ENCODE measurements at places on chromosomes 1 and 21.

- DNase-seq = no peak
These were observed 1.3 kb downstream of the GNG12 start for GRCh38 chr1:67831850-67832513.

- DNase-seq = no peak
These were observed 22.5 kb downstream of the RHBDL2 start for GRCh38 chr1:38919130-38919529.

GRCh38 chr1:212214325-212214724 lies 70.9 kb upstream of the PPP2R5A start:
- no peak for DNase-seq

DNA sequence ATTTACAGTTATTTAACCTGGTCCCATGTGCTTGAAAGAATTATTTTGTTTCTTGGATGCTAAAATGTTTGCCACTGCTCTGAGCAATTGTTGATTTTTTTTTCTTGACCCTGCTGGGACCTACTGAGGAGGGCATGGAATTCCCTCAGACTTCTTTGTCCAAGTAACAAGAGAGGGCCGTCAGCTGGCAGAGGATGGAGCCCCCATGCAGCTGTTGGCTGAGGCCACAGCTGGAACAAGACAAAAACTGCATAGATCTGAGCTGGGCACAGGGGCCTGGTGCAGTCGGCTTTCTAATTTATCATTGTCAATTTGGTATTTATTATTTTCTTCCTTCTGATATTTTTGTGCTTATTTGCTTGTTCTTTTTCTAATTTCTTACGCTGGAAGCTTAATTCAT lies 39.6 kb upstream of the ABCG1 start:
- no peak for DNase-seq

GRCh38 chr1:182003025-182003725 lies 58.3 kb downstream of the ZNF648 start:
- DNase-seq = no peak

GRCh38 chr1:179588425-179589024 lies 3.1 kb upstream of the TDRD5 start:
- DNase-seq = no peak

DNA sequence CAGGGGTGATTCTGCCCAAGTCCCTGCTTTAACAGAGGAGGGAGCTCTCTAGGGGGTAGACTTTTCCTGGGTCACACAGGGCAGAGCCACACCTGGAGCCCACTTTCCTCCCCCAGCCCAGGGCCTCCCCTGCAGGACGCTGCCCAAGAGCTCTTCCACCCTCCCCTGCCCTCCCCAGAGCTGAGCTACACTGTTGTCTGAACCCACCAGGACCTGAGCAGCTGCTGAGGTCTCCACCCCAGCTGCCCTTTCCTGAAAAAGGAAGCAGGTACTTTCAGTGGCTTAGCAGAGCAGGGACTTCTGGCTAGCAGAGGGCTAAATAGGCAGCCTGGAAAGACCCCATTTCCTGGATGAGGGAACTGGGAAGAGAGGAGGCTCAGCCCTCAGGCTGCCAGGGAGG lies 169.3 kb upstream of the ETV3 start:
- no peak for DNase-seq

GRCh38 chr1:42142894-42143675 lies 10.1 kb upstream of the GUCA2B start:
- DNase-seq = no peak

DNA sequence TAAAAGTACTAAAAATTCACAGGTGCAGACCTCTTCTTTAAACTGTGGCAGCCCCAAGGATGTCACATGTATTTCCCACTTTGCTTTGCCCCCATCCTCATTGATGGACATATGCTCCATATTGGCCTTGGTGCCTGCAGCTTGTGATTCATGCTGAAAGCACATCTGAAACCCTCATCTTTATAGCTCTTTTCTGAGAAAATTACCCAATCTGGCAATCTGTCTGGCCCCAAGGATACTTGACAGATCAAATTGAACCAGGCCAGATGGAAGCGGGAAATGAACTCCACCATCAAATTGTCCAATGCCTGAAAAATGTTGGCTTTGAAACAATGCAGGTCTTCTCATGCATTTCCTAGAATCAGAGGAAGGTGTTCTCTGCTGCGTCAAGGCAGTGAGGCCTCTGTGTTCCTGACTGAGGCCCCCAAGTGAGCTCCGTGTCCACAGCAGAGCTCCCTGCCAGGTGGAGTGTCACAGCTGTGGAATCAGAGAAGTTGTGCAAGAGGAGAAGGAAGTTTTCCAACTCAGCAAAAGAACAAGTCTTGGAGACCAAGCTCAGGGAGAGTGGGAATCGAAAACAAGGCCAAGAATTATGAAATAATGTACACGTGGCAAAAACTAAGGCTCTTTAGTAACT lies 323.7 kb downstream of the PLPP3 start:
- no peak for DNase-seq

DNA sequence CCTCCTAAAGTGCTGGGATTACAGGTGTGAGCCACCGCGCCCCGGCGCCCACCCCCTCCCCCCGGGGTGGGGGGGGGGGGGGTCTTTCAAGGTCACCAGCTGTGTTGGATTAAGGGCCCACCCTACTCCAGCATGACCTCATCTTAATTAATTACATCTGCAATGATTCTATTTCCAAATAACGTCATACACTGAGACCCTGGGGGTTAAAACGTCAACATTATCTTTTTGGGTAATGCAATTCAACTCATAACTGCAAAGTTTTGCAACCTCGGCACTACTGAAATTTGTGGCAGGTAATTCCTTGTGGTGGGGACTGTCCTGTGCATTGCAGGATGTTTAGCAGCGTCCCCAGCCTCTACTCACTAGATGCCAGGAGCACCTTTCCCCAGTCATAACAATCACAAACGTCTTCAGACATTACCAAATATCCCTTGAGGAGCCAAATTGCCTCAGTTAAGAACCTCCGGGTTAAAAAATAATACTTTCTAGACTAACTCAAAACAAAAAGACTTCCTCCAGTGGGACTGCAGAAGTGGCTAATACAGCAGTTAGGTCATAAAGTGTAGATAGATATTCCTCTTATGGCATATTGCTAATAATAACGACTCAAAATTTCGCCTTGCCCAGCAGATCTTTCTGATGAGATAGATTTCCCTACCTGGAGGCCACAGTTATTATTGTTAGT lies 233.0 kb upstream of the KAZN start:
- DNase-seq = no peak

GRCh38 chr1:17201201-17202021 lies 3.5 kb upstream of the PADI1 start:
- peak; percentile 27 for DNase-seq

DNA sequence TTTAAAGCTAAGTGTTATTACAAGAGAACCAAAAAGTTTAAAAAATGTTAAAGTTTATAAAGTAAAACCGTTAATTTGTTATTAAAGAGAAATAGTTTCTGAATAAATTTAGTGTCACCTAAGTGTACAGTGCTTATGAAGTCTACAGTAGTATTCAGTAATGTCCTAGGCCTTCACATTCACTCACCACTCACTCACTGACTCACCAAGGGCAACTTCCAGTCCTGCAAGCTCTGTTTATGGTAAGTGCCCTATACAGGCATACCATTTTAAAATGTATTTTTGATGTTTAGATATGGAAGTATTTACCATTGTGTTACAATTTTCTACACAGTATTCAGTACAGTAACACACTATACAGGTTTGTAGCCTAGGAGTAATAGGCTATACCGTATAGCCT lies 60.1 kb upstream of the GCLM start:
- no peak for DNase-seq

DNA sequence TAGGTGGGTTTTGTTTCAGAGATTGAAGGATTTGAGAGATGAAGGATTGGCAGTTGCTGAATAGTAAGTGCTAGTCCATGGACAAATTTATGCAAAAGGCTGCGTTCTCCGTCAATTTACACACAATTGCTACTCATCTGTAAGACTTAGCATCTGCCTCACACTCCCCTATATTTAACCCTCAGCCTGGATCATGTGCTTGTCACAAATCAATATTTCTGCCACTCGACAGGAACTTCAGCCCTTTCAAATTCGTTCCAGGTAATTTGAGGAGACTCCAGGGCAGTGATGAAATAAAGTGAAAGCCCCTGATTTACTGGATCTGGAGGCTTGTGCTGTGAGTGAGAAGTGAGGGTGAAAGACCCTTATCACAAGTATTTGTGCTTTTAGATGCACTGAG lies 105.6 kb upstream of the UBE2U start:
- no peak for DNase-seq

- no peak for DNase-seq
These were observed 139.7 kb upstream of the ERRFI1 start for GRCh38 chr1:8165595-8166360.

DNA sequence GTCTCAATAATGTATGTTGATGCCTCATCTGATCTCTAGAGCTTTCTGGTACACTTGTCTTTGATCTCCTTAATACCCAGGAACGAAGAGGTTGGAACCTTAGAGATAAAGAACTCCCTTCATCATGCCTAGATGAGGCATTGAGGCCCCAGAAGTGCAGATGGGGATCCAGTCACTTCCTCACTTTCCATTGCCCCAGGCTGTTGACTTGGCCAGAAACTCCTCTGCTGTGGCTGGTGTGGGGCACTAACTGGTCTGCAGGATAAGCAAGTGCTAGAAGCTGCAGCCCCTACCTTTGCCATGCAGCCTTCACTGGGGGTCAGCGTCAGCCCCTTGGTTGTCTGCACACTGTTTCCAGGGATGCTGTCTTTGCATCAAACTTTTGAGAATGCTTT lies 49.9 kb downstream of the STUM start:
- DNase-seq = no peak

DNA sequence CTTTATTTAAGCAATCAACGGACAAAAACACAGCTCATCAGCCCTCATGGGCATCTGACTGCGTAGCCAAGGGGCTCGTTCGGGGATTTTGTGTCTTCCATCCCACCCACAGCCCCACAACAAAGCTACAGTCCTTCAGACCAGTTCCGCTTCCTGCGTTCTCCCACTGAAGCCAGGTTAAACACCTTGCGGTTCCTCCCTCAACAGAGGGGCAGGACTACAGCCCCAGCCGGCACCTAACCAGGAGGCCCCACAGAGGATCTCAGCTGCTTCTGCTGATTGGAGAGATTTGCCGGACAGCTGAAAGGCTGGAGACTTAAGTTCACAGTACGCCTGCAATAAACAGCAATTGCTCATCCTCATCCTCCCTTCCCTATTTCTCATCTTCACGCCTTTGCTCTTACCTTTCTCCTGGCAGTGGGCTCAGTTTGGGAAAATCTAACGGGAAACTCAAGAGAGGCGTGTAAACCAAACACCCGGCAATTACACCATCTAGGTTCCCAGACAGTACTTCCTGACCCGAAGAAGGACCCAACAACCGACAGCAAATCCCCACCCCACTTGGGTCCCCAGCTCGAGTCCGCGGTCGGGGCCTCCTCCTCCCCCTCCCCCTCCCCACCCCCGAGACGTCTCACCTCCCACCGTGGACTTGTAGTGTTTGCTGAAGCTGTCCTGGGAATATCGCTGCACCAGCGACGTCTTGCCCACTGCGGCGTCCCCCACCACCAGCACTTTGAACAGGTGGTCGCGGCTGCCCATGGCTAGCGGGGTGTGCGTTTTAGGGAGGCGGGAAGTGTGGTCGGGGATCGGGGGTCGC lies 876 bp downstream of the RAB29 start:
- peak; percentile 67 for DNase-seq

- no peak for DNase-seq
These were observed 69.1 kb upstream of the STUM start for GRCh38 chr1:226479474-226479873.

DNA sequence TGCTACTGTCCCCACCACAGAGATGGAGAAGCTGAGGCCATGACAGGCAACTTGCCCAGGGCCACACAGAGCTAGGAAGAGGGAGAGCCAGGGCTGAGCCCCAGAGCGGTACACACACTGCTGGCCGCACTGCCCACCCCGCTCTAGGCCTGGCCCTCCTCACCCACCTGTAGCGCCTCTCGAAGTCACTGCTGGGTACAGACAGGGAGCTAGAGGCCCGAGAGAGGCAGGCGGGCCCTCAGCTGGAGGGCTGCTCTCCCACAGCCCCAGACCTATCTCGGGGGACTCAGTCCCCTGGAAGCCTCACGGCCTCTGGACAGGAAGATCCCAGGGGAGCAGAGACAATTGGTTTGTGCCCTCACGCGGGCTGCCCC lies 17.3 kb upstream of the PLEKHG5 start:
- DNase-seq = no peak

DNA sequence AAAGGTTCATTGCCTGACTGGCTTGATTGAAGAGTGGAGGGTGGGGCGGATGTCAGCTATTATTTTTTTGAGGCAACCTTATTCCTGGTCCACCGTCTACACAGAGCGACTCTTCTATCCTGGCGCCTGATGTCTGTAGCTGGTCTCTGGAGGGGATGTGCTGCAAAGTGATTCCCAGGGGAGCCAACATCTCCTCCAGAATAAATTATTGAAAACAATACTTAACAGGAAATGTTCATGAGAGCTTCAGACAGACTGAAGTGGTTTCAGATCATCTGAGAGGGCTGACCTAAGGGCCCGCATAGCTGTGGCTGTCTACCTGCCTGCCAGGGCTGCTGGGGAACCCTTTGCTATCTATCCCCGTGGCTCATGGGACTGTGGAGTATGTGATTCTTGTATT lies 66.7 kb downstream of the TEX35 start:
- peak; percentile 43 for DNase-seq

DNA sequence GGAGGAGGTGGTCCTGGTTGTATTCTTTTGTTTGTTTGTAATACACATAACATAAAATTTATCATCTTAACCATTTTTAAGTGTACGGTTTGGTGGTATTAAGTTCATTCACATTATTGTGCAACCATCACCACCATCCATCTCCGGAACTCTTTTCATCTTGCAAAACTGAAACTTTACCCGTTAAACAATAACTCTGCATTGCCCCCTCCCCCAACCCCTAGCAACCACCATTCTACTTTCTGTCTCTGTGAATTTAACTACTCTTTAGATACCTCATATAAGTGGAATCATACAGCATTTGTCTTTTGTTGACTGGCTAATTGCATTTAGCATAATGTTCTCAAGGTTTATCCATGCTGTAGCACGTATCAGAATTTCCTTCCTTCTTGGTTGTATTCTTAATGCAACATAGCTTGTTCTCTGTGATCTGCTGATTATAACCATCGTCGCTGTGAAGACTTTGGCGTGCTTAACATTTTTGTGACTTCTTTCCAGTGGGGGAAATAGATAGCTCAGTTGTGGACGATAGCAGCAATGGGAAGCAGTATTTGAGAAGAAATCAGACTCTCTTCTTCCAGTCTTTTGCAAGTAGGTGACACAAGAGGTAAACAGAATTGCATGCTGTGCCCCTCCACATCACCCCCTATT lies 117.5 kb upstream of the HOOK1 start:
- DNase-seq = peak; percentile 35

GRCh38 chr1:1614204-1614953 lies 921 bp upstream of the MIB2 start:
- peak; percentile 75 for DNase-seq

DNA sequence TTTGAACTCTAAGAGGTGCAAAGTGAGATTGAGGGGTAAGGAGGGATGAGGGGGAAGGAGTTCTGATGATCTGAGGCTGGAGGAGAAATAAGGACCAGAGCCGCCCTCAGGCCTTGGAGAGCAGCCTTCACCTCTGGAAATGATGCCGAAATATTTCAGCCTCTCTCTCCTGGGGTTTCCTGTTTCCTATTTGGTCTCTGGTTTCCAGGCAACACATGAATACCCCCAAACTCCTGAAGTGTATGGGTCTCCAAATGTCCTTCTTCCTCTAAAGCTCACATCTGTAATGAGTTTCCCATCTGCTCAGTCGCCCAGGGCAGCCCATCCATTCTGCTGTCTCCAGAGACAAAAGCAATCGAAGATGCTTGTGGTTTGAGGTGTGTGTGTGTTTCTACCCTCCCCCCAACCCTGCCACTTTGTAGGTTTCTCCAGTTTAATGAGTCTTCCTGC lies 52.0 kb upstream of the FAM20B start:
- DNase-seq = no peak

GRCh38 chr1:38038861-38039260 lies 7.7 kb downstream of the POU3F1 start:
- no peak for DNase-seq

Measured in CD4-positive, alpha-beta T cell treated with Interleukin-4 for 1 hour (primary cell).